ENCODE measurements at places on chromosomes 2 and 18.

- DNase-seq = no peak
These were observed 5.5 kb upstream of the TUBB6 start for GRCh38 chr18:12302391-12303147.

- DNase-seq = no peak
These were observed 217.7 kb downstream of the MCFD2 start for GRCh38 chr2:46697830-46698323.

GRCh38 chr2:128227862-128228261 lies 90.8 kb downstream of the HS6ST1 start:
- DNase-seq = no peak

GRCh38 chr2:134869946-134870736 lies 31.7 kb downstream of the ACMSD start:
- DNase-seq = no peak

DNA sequence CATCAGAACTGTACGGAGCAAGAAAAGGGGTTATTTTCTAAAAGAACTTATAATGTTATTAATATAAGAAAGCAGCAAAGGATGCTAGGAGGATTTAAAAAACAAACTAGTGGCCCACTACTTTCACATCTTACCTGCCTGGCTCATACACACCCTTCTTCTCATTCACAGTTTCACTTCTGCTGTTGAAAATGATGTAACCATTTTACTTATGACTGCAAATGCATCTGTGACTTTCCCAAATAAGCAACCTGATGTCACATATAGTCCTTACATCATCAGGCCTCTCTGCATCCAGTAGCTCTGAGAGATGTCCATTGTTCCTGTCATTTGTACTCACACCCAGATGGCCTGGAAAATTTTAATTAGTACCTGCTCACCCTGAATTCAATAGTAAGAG lies 101.8 kb upstream of the MYO3B start:
- no peak for DNase-seq

DNA sequence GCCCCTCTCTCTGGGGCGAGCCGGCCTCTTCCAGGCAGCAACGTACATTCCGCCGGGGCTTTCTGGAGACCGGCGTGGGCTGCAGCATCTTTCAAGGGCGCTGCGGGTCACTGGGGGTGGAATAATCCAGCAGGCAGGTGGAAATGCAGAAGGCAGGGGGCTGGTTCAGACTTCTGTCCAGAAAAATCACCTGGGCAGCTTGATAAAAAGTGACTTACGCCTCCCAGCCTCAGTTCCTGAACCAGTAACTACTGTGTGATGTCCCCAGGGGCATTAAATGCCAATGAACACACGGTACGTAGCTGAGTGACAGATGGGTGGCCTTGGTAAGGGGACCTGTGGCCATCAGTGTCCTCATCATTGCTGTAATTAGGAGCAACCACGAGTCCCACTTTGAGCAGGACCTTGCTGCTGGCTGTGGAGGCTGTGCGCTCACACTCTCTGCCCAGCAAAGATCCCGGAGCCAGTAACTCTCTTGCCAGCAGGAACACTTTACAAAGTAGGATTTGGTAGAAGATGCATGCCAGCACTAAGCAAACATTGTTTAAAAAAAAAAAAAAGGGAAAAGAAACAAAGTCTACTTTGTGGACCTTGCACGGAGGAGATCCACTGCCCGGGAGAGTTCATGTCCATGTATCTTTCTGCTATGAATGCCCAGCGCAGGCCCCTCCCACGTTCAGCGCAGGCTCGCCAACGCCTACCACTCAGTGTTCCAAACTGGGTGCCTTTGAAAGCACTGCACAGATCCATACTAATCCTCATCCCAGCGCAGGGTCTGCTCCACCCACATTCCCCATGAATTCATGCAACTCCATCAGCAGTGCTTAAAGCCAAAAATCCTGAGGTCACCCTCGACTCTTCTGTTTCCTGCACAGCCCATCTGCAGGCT lies 177.3 kb downstream of the HDAC4 start:
- no peak for DNase-seq

DNA sequence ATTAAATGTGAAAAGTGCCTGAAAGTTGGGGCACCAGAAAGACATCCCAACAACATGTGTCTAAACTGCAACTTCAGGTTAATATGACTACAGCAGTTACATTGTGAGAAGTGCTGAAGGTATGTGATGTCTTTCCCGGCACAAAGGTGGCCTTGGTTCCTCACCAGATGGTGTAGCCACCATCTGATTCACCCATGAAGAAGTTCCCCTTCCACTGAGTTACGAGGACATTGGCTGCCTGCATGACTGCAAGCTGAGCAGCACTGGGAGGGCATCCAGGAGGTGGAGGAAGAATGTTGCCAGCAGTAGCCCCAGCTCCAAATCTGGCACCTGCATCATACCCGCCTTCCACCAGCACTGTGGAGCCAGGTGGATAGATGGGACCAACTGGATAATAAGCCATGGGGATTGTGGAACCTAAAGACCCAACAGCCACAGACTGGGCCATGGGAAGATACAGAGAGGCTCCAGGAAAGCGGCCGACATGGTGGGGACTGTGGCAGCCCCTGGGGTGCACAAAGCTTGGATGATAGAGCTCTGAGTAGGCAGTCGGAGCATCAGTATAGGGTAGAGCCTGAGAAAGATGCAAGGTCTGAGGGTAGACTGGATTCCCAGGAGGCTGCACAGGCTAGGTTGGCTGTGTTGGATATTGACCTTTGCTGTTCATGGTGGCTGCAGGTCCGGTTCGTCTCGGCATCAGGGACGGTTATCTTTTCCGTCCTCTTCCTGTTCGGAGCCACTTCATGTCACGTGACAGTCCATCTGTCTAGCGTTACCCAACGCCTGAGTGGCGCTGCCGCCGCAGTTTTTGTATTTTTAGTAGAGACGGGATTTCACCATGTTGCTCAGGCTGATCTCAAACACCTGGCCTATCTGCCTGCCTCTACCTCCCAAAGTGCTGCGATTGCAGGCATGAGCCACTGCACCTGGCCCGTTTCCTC lies 36.9 kb downstream of the SUMO1 start:
- DNase-seq = no peak

- peak; percentile 82 for DNase-seq
These were observed at the start of gene WDR35 for GRCh38 chr2:19989667-19990415. WDR35 (minus strand) TSS chr2:19990105; CDS start chr2:19990015, 90 bp downstream.

GRCh38 chr18:78293540-78293939 lies 686.1 kb upstream of the SALL3 start:
- DNase-seq = no peak

DNA sequence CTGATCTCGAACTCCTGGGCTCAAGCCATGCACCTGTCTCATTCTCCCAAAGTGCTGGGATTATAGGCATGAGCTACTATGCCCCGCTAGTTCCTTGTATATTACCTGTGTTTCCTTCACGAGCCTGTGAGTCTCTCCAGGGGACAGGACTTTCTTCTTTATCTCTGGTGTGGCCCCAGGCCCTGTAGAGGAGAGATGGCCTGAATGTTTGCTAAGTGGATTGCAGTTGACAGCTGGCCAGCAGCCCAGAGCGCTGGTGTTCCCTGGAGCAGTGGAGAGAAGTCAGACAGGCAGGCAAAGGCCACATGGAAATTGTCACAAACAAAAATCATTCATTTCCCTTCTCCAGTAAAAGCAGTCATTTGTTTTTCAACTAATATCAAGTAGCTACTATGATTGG lies 17.9 kb downstream of the LPIN1 start:
- DNase-seq = no peak

GRCh38 chr2:11820650-11821049 lies 74.2 kb downstream of the LPIN1 start:
- no peak for DNase-seq

DNA sequence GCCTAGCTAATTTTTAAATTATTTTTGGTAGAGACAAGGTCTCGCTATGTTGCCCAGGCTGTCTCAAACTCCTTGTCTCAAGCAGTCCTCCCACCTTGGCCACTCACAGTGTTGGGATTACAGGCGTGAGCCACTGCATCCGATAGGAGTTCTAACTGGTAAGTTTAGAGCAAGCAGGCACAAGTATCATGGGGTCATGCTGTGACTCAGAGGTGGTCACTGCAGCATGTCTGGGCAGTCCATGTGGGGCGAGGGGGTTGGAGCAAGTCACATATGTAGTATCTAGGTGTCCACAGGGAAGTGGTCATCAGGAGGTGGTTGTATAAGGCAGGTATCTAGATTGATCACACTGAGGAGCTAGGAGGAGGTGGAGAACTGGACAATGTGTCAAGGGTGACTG lies 22.7 kb upstream of the STARD7 start:
- DNase-seq = no peak

DNA sequence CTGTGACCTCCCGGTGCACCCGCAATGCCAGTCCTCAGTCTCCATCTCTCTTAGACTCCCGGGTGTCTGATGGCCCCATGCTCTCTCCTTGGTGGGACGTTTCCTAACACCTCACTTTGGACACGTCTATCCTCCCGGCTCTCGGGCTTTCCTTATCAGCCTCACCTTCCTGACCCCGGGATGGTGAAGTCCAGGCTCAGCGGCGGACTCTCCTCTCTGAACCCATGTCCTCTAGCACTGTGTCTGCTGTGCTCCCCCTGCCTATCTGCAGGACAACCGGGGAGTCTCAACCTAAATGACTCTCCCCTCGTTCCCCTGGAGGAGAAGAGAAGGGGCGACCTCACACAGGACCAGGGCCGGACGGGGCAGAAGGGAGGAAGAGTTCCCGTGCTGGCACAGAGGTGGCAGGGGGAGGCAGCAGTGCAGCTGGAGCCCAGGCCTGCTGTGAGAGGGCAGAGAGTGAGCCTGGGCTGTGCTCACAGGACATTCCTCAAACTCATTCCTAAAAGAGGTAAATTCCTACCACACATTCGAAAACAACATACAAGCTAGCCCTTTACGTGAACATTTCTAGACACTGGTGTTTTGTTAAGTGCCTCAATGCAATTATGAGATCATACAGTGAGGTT lies 41.9 kb downstream of the MBP start:
- DNase-seq = no peak

GRCh38 chr2:133952896-133953295 lies 301.0 kb upstream of the MGAT5 start:
- DNase-seq = no peak

- no peak for DNase-seq
These were observed 15.3 kb upstream of the HES6 start for GRCh38 chr2:238255151-238255551.

DNA sequence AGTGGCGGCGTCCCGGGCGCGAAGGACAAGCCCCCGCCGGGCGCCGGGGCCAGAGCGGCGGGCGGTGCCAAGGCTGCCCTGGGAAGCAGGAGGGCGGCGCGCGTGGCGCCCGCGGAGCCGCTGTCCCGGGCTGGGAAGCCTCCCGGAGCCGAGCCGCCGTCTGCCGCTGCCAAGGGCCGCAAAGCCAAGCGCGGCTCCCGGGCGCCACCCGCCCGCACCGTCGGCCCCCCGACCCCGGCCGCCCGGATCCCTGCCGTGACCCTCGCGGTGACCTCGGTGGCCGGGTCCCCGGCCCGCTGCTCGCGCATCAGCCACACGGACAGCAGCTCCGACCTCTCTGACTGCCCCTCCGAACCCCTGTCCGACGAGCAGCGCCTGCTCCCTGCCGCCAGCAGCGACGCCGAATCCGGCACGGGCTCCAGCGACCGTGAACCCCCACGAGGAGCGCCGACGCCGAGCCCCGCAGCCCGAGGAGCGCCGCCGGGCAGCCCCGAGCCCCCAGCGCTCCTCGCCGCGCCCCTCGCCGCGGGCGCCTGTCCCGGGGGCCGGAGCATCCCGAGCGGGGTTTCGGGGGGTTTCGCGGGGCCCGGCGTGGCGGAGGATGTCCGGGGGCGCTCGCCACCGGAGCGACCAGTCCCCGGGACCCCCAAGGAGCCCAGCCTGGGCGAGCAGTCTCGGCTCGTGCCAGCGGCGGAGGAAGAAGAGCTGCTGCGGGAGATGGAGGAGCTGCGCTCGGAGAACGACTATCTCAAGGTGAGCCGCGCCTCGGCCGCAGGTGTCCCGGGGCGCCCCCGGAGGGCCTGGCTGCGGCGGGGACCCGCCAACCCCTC lies 820 bp downstream of the MTCL1 start:
- DNase-seq = no peak

DNA sequence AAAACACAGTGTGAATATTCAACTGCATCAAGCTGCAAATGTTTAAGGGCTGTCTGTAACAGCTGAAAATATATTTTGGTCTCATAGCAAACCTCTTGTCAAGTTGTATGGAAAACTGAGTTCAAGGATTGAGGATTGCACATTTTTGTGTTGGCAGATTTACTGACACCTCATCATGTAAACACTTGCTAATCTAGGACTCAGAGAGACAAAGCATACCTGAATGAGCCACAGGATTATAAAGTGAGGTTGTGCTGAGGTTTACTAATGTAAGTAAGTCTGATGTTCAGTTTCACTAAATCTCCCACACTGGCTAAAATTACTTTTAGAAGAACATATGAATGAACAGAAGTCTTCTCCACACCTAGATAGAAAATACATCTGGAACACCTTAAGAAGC lies 1993.1 kb upstream of the CELF4 start:
- no peak for DNase-seq

DNA sequence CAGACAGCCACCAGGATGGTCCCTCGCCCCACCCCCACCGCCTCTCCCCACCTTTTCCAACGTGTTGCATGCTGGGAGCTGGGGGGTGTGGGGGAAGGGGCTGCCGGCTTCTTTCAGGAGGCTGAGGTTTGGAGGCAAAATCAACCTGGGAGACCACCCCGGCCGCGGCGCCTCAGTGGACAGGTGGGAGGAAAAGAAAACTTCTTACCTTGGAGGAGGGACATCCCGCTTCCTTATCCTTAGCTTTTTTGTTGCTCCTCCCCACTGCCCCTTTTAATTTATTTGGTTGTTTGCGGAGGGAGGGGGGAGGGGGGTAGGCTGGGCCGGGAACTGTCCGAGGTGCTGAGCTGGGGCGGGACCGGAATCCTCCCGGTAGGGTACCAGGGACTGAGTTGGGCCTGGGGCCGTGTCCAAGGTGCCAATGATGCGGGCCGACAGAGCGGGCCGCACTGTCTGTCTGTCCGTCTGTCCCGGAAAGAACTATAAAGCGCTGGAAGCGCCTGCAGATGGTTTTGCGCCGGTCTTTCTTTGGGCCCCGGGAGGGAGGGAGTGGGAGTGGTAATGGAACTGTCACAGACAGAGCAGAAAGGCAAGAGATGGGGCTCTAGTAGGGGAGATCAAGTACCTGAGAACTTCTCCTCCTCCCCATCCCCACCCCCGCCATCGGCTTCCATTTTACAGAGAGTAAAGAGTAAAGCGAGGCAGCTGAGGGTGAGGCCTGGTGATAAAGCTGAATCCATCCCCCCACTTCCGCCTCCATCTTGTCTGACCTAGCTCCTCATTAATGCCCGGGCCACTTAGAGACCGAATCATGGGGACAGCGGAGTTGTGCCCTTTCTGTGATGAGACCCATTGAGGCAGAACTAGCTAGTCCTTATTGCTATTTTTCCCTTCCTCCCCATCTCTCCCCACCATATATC lies 2.4 kb downstream of the CDK5R2 start:
- DNase-seq = no peak

- no peak for DNase-seq
These were observed 377.4 kb downstream of the RPRM start for GRCh38 chr2:153101187-153101586.

- DNase-seq = no peak
These were observed 84.6 kb downstream of the RDH14 start for GRCh38 chr2:18475884-18476283.

DNA sequence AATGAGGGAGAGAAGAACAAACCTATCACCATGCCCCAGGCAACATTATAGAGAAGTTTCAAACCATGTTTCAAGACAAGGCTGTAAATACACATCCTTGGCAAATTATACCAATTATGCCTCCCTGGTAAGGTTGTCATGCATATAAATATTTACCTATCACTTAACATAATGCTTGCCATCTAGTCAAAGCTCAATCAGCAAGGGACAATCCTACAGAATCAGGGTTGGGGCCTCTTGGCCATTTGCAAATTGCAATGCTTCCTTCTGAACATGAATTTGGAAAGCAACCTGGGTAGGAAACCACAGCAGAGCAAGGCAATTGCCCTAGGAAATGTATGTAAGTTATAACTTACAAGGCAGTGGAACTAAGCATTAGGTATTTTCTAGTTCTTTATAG lies 907.2 kb upstream of the CDH2 start:
- no peak for DNase-seq
